Ammon's horn (tissue), 1 donor: ENCODE measurements at places on chromosomes 7 and 10.

- no peak for DNase-seq
Measured at GRCh38 chr10:37854626-37855025, 2.8 kb downstream of the ZNF248 start.

DNA sequence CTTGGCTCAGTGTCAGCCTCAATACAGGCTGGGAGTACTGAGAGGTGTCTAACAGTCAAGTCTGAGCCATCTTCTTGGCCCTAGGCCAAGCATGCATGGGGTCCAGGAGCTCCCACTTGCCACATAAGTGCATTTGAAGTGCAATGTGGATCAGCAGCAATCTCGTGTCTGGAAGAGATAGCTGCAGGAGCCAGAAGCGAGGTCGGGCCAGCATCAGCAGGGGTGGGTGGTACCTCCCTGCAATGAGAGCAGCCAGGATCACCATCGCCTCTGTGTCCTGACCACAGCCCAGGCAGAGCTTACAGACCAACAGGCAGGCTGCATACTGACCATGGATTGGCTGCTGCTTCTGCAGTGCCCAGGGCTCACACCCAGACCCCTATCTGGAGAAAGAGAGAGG is 83.0 kb upstream of the CXCL12 start:
- DNase-seq = no peak

GRCh38 chr7:130921391-130922180 is 187.6 kb upstream of the KLF14 start:
- peak; percentile 91 for DNase-seq

DNA sequence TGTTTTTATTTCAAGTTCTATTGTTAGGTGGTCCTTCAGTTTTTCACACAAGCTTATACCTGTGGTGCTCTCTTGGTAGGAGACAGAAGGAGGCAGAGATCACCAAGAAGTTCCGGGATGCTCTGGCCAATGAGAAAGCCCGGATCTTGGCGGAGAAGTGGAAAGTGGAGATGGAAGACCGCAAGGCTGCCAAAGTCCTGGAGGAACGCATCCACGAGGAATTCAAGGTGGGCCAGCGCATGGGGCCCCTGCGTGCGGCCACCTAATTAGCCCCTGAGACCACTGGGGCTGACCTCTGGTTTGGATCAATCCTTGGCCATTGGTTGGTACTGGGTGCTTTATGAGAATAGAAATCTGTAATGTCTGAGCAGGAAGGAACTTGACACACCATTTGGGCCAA is 33.6 kb downstream of the SH2D4B start:
- no peak for DNase-seq

DNA sequence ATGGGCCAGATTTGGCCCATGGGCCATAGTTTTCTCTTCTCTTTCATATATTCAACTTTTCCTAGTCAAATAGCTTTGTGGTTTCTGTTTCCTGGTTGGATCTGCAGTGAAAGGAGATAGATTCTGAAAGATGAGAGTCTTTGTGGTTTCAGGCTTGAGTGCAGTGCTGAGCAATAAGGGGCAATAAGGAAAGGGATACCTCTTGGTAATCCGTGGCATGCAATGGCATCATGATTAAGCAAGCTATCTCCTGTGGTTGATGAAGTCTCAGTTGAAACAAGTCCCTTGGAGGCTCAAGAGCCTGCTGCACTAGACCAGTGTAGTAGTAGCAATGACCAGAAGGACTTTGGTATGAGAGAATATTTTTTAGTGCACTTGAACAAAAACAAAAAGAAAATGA is 187.7 kb upstream of the CNTNAP2 start:
- DNase-seq = no peak

- DNase-seq = no peak
Measured at GRCh38 chr7:98821348-98821747, 48.5 kb downstream of the TMEM130 start.

DNA sequence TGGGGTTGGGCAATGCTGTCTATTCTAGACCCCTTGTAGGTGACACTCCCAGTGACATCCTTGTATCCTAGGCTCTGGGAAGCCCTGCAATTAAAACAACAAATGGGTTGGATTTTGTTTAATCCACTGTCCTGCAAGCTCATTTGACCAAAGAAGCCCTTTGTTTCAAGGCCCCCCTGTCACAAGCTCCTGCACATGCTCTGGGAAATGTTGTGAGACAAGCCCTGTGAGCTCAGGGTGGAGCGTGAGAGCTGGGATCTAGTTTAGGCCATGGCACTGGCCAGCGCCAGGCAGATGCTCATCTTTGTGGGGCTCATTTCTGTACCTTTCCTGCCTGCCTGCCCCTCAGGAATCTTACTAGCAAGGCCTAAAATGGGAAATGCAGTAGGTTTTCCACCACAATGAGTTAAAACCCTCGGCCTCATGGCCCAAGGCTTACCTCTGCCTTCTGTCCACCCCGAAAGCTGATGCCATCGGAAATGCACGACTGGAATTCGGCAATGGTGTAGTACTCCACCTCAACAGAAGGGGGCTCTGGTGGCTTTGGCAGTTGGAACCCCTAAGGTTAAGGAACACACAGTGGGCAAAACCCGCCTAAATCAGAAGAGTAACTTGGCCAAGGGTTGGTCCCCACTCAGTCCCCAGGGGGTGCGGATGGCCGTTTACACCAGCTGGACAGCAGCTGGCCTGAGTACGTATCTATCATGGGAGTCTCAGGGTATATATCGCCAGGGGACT is 112.0 kb downstream of the NEURL1 start:
- DNase-seq = peak; percentile 48

GRCh38 chr10:34124522-34125035 is 690.5 kb downstream of the PARD3 start:
- DNase-seq = no peak

- no peak for DNase-seq
Measured at GRCh38 chr7:156827587-156828203, 65.3 kb downstream of the LMBR1 start.

DNA sequence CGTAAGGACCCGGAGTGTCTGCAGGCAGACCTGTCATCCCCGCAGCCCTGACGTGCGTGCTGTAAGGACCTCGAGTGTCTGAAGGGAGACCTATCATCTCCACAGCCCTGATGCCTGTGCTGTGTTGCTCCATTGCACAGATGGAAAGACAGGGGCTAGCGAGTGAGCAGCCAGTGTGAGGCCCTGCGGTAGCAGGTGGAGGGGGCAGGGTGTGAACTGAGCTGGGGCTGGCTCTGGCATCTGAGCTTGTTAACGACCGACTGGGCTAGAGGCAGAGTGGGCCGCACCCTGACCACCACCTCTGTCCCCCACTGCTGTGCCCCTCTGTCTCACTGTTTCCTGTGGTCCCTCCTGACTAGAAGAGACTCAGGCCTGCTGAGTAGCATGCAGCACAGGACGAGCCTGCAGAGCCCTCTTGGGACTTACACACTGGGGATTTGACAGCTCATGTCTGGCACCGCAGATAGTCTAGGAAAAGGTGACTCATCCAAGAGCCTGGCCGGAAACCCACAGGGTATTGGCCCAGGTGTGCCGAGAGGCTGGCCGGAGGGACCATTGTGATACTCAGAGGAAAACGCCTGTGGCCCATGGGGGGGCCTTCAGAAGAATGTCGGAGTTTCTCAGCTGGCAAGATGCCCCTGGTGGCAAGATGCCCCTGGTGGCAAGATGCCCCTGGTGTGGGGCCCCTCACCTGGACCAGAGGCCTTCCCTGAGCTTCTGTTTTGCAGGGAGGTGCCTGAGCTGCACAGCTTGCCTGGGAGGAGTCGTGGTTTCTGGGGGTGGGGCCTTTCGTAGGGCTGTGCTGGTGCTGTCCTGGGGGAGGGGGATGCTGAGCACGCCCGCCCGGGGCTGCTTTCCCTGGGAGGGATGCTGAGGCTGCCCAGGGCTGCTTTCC is 34.3 kb downstream of the INPP5A start:
- no peak for DNase-seq

DNA sequence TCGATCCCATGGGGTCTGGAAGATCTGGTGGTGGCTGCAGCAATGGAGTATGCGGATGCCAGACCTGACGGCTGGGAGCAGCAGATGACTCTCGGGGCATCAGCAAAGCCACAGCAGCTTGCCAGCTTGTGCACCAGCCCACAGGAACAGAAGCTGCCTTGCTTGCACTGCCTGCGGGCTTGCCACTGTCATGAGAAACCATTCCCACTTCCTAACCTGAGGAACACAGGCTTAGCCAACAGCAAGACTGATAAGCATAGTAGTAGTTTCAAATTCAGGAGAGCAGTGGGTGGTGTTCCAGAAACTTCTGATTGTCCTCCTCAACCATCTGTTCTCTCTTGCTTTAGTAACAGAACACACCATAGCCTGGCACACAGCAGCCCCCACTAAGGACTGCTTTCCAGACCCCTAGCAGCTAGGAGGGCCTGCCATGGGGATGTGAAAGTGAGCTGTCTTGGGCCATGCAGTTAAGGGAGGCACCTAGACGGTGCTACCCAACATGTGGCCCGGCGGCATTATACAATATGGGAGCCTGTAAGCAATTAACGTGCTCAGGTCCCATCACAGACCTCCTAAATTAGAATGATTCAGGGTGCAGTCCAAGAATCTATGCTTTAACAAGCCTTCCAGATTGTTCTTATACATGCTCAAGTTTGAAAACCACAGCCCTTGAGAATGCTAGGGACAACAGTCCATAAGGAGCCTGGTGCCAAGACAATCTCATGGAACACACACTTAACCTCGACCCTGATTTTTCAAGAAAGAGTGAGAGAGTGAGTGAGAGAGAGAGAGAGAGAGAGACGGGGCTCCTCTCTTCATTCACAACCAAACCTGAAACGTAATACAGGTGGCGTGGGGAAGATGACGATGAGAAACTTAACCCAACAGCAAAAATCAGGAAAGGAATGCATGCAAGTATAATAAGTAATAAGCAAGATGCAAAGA is 7.1 kb downstream of the ANXA11 start:
- peak; percentile 71 for DNase-seq

DNA sequence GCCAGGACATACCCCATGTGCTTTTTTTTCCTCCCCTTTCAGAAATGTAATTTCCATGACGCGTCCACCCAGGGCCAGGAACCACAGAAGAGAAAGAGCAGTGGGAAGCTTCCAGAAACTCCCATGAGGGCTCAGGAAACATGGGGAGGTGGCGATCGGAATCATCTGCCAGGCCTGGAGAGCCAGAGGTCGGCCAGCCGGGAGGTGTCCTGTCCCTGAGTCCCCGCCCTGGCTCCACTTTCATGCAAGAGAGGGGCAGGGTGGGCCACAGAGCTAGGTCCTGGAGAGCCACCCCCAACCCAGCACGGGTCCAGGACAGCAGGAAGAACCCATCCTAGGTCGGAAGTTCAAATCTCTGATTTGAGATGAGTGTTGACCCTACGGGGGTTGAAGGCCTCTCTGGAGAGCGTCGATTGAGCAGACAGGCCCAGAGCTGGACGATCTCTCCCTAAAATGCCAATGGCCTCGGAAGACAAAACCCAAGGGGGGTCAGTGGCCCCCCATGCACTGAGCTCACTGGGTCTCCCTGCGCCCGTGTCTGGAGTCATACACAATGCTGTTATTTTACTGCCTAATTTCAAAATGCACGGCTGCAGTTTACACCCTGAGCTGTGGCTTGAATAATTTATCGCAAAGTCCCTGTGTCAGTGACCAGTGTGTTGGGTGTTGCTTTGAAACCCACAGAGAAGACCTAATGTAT is 594.1 kb downstream of the PTPRN2 start:
- DNase-seq = no peak

DNA sequence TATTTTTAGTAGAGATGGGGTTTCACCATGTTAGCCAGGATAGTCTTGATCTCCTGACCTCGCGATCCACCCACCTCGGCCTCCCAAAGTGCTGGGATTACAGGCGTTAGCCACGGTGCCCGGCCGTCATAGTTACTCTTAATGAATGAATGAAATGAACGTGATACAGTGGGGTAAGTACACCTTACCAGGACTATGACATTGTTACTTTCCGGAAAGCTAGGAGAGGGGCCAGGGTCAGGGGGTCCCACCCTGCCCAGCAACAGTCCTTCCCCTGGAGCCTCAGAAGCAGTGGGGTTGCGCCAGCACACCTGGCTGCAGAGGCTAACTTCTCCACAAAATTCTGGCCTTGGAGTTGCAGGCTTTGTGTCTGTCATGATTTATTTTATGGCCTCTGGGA is 21.4 kb downstream of the VSTM4 start:
- DNase-seq = no peak

- DNase-seq = peak; percentile 4
Measured at GRCh38 chr7:23335621-23336020, 36.5 kb downstream of the MALSU1 start.

DNA sequence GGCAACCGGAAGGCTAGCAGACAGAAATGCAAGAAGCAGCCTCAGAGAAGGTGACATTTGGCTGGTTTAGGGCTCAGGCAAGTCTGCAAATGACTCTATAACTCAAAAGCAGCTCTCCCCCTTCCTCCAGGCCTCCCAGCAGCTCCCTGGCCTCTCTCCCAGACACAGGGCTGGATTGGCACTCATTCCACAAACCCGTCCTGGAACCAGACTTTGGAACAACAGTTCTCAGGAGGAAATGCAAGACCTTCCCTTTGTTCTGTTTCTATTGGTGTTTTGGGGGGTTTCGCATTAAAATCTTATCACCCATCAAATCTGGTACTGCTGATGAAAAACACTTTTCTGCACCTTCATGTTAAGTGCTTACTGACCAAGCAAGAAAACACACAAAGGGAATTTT is 40.3 kb upstream of the EFCAB10 start:
- DNase-seq = peak; percentile 77

DNA sequence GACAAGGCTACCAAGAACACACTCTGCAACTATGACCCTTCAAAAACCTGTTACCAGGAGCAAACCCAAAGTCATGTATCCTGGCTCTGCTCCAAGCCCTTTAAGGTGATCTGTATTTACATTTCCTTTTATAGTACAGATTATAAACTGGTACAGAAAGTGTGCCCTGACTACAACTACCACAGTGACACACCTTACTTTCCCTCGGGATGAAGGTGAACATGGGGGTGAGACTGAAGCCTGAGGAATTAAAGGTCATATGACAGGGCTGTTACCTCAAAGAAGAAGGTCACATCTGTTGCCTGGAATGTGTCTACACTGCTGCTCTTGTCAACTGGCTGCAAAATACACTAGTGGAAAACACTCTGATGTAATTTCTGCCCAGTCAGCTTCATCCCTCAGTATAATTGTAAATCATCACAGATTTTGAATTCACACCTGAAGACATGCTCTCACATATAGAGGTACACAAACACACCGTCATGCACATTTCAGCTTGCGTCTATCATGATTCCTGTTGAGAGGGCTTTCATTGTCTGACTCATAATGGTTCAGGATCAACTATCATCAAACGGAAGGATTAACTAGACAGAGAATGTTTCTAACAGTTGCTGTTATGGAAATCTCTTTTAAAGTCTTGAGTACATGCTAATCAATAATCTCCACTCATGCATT is 318.3 kb downstream of the NXPH1 start:
- no peak for DNase-seq

GRCh38 chr7:124033807-124034753 is 1.2 kb upstream of the TMEM229A start:
- no peak for DNase-seq

- DNase-seq = no peak
Measured at GRCh38 chr10:92387289-92387940, 96.4 kb downstream of the MARCHF5 start.
